ENCODE measurements at places on chromosomes 6 and 20. TPM values are rescaled to one million over a fixed set of nuclear protein-coding genes. Genes with fewer than 3 reads are reported as not detected.

DEFB124 gene
- total RNA-seq = not detected

ZC2HC1B gene
- total RNA-seq = not detected

MEI4 gene
- 0.24 TPM for total RNA-seq

TSPO2 gene
- not detected for total RNA-seq

TAB2 gene
- total RNA-seq = 18.6 TPM

CRISP3 gene
- not detected for total RNA-seq

GPX5 gene
- not detected for total RNA-seq

KIFC1 gene
- total RNA-seq = 0.85 TPM

OVOL2 gene
- 24.5 TPM for total RNA-seq

All from tracheal epithelial cell (primary cell).